ENCODE measurements at places on chromosomes 13 and 19.

GRCh38 chr13:24264976-24265375, 44.4 kb upstream of the C1QTNF9 start:
- DNase-seq = no peak

DNA sequence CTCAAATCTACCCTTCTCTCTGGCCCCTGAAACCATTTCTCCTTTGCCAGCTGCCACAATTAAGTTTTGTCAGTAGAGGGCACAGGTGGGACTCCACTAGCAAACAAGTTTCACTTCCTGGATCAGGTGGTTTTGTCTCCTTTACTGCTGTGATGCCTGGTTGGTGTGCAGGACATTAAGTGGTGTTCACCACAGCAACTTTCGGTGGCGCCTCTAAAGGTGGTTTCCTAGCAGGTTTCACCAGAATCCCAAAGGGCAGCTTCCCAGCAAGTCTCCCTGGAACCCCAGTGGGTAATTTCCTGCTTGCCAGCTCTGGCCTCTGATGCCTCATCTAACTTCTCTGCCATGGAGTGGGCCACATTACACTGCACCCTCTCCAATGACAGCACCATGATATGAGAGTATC, 16.6 kb downstream of the MED4 start:
- no peak for DNase-seq

DNA sequence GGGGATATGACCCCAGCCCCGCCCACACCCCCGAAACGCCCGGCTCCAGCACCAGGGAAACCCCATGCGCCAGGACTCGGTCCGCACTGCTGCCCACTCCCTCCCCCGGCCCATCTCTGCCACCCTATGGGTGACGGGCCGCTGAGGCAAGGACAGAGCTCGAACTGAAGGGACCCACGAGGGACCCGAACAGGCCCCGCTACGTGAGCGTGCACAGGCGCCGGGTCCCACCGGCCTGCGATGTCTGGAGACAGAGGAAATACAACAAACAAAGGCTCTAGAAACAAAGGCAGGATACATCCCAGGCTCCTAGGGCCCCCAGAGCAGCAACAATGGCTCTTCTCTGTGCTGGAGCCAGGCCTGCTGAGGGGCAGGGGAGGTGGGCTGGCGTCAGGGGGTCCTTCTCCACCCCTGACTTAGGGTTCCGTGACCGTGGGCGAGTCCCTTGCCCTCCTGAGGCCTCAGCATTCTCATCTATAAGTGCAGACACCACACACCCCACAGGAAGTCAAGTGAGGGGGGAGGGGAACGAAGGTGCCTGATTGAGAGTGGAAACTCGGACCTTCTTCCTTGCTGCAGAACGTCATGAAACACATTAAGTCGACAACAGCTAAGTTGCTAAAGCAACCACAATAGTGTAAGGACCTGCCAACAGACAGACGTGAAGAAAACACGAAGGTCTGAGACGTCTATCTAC, 3.1 kb downstream of the ABHD17A start:
- peak; percentile 94 for DNase-seq

GRCh38 chr13:113491418-113491883, 940 bp upstream of the DCUN1D2 start:
- no peak for DNase-seq

GRCh38 chr19:42267644-42268141, 1.4 kb upstream of the CIC start:
- DNase-seq = no peak

GRCh38 chr19:35119091-35119490, 3.5 kb downstream of the FXYD3 start:
- no peak for DNase-seq

DNA sequence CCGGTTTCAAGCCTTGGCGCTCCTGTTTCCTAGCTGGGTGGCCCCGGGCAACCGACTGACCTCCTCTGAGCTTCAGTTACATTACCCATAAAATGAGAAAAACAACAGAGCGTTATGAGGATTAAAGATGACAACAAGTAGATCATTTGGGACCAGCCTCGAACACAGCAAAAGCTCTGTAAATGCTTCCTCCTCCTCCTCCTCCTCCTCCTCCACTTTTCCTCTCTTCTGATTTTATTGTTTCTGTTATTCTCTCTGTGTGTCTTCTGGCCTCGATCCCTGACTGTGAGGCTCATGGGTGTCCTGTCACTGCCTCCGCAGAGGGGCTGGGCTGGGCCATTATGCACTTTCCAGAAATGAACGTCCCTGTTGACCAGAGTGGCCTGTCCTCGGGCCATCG, 176.2 kb downstream of the URI1 start:
- no peak for DNase-seq

All from vagina (tissue), 2 donors.